Stimulated activated CD4-positive, alpha-beta T cell treated with anti-CD3 and anti-CD28 coated beads, Interleukin-1b, Interleukin-23, amount 100 ng/mL, for 1 hour (primary cell): ENCODE measurements at places on chromosomes 7 and 10.

DNA sequence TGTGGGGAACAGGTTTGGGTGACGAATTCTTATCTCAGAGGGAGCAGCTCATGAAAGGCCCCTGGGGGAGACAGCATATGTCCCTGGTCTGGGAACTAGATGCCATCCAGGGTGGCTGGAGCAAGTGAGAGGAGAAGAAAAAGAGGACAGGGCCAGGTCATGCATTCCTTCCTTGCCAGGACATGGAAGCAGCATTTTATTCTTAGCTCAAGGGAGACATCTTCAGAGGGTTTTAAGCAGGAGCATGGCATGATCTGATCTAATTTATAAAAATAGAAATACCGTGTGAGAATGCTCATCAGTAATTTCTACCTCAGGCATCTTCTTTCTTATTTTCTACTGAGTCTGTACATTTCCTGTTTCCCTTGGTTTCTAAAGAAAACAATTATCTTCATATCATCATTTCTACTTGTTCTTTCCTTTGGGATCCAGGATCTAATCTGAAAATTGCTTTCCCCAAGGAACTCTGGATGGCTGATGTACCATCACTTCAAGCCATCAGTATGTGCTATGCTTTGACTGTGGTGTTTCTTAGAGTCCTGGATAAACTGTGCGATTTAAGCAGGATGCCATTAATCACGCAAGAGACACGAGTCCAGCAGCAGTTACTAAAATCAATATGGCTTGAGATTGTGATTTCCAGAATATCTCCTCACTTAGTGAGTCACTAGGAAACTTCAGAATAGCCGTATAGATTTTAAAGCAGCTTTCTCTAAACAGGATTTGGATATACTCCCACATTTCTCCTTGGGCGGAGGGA is 386.2 kb downstream of the GALNT17 start:
- no peak for DNase-seq

- no peak for DNase-seq
Measured at GRCh38 chr7:126780993-126781392, 471.7 kb downstream of the GRM8 start.

GRCh38 chr7:112012242-112012641 is 194.0 kb downstream of the DOCK4 start:
- DNase-seq = no peak

DNA sequence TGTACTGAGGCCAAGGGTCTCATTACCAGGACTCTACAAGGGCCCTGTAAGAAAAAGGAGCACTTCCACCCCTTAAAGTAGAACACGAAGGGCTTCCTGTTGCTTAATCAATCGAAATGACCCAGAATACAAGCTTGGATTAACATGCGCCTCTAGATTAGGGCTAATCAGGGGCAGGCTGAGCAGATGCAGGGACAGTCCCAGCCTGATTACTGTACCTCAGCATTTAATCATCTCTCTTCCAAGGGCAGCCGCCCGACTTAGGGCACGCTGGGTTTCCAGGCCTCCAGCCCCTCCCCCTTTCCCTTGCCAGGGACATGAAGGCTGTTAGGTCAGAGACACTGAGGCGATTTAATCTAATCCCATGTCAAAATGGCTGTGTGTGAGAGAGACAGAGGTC is 138.6 kb downstream of the NRF1 start:
- no peak for DNase-seq

DNA sequence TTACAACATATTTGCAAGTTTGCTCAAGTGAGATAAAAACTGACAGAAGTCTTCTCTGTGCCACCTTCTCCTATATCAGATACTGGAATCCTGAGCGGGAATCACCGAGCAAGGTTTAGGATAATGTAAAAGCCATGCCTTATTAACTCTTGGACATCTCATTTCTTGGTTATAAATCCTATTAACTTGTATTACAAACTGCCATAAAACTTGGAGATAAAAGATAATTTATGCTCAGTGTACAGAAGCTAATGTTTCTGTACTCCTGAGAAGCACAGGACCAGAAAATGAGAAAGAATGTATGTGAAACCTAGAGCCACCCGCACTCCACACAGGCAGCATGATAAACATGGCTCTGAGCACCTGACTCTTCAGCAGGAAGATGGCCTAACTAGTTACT is 181.2 kb upstream of the NOBOX start:
- no peak for DNase-seq

GRCh38 chr7:2101630-2102374 is 130.9 kb downstream of the MAD1L1 start:
- DNase-seq = no peak

DNA sequence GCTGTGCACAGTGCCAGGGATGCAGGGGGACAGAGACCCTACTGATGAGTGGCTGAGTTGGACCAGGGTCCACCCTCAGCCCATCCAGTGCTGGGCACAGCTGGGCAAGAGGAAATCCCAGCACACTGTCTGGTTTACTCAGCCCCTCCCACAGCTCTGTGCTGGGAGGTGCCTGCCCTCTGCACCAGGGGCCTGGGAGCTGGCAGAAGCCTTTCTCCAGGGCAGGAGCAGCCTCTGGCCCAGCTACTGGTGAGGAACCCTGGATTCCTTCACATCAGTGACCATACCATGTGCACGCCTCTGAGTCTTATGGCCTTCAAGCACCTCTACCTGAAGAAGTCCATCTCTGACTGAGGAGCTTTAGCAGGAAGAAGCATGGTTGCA is 25.9 kb upstream of the C10orf71 start:
- DNase-seq = no peak

DNA sequence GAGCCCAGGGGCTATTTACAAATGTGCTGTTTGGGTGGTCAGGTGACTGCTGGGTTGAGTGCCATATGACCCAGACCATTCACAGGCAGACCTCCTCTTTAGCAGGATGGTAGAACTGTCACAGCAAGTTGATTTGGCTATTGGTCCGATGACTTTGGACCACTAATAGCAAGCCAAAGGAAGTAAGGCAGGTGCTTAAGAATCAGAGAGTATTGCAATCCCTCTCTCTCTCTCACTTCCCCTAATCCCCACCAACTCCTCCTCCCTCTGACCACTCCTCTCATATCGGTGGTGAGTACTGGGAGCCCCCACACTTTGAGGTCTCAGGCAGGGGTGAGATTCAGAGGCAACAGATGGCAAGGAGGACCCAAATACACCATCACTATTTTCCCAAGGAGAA is 165.3 kb downstream of the TRIL start:
- DNase-seq = no peak

DNA sequence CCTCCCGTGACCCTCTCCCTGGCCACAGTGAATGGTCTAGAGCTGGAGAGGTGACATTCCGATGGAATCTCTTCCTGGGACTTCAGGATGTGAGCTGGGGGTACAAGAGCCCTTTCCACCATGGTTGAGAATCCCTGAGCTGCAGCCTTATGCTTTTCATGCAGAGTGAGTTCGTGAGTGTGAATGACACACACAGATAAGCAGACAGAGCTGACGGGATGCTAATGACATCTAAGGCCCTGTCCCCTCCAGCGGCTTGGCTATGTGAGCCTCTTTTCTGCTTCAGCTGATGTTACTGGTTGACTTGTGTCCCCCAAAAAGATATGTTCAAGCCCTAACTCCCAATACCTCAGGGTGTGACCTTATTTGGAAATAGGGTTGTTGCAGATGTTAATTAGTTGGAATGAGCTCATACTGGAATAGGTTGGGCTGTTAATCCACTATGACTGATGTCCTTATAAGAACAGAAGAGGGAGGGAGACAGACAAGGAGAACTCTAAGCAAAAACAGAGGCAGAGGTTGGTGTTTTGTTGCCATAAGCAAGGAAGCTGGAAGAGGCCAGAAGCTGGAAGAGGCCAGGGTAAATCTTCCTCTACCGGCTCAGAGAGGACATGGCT is 111.1 kb upstream of the AFAP1L2 start:
- DNase-seq = no peak

GRCh38 chr10:43039624-43040481 is 37.0 kb upstream of the RET start:
- DNase-seq = no peak

GRCh38 chr7:22137466-22137865 is 191.8 kb upstream of the CDCA7L start:
- no peak for DNase-seq

DNA sequence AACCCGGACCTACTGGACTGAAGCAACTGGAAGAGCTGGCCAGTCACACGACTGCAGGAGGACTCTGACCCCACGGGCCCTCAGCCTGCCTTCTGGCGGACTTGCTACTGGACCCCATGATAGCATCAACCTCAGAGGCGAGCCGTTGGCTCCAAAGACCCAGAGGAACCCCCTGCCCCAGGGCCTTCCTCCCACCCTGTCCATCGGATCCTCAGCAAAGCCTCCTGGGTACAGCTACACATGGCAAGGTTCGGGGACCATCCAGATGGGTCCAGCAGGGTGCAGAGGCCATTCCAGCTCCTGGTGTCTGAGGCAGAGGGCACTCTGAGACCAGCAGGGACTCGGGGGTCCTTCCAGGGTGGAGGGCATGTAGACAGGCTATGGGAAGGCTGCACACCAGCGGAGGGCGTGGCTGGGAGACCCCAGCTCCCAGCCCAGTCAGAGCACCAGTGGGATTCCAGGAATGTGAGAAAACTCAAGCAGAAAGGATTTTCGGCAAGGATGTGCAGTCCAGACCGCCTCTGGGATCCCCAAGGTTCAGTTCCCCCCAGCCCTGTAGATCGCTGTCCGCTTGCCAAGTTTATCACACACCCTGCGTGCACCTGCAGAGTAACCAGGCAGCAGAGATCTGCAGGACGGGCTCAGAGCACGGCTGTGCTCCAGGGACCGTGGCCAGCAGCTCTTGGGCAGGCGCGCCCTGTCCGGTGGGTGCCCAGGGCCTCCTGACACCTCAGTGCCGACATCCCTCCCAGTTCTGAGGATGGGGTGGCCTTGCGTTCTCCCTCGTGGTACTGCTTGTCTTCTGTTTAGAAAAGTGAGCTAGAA is 89.8 kb upstream of the PPP2R2D start:
- no peak for DNase-seq

GRCh38 chr7:105837765-105838626 is 38.4 kb downstream of the ATXN7L1 start:
- no peak for DNase-seq

GRCh38 chr10:77409697-77410471 is 227.7 kb downstream of the KCNMA1 start:
- no peak for DNase-seq

DNA sequence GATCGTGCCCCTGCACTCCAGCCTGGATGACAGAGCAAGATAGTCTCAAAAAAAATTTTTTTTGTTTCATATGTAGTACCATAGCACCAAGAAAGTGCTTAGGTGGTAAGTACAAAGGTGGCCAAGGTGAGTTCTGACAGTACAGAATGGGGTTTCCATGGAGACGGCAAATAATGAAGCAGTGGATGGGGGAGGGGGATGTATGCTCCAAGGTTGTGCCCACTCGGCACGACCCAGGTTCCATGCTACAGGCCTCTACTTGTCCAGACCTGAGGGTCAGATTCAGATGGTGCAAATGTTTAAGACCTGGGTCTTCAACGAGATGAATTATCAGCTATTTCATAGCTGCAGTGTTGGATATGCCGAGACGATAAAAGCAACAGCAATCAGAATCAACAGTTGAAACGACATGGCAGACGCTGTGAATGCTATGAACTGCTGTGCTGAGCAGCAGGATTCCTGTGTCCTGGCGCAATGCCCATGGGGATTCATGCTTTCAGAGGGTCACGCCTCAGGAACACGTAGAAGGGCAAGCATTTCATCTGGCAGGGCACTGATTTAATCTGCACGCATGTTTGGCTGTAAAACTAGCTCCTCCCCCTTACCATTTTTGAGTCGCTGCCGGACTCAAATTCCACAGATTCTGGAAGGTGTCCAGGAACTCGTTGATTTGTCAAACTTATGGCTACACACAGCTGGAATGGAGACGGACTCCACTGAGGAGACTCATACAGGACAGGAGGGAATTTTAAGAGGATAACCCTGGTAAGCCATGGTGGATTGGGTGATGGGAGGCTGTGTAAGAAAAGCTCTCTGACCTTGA is 256.5 kb downstream of the FRMD4A start:
- DNase-seq = no peak

DNA sequence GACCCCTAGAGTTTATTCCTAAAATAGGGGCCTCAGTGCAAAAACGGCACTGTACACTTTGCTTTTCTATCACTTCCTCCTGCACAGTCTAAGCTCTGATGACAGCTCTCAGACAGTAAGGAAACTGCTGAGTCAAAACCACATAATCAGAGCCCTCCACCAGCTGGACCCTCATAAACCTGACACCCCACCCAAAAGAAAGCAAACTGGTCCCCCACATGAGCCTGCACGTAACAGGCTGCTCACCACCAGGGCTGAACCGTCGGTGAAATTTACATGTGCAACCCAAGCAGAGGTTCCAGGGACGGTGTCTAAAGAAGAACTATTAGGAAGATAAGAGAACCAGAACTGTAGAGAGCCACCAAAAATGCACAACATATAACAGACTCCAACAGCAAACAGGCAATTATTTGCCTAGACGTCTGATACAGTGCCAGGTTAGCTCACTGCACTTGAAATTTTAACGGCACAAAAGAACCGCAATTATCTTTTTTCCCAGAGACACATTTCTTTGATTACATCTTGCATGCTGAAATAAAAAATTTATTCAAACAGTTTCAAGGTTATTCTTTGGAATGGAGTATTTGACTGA is 19.6 kb downstream of the SGMS1 start:
- DNase-seq = no peak

GRCh38 chr10:49220679-49221078 is 32.5 kb upstream of the TMEM273 start:
- no peak for DNase-seq

GRCh38 chr10:95767884-95768556 is 12.1 kb downstream of the ENTPD1 start:
- DNase-seq = no peak

- DNase-seq = no peak
Measured at GRCh38 chr10:12445701-12446334, 96.5 kb downstream of the CAMK1D start.

GRCh38 chr7:26250239-26250638 is 41.4 kb upstream of the SNX10 start:
- no peak for DNase-seq
